ENCODE measurements at places on chromosomes 4 and X.

DNA sequence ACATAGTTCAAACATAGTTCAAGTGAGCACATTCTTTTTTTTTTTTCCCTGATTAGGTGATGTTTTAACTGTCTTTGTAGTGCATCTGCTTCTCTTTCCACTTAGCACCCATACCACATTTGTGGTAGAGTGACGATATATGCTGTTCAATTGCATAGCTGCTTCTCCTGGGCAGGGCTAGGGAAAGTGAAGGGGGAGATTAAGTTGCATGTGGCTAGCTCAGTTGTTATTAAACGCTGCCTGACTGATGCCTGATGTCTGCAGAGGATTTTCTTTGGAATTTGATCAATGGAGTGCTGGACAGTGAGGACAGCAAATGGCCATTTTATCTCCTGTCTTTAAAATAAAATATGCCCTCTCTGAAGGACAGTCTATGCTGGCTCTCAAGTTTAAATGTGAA is 63.7 kb downstream of the ANK2 start:
- no peaks in the 10 kb centered on the region for H3K4me1 ChIP-seq
- no peaks in the 10 kb centered on the region for H3K27me3 ChIP-seq
- no peaks in the 10 kb centered on the region for H3K36me3 ChIP-seq
- H3K27ac ChIP-seq = no peak overlapping the region

GRCh38 chrX:56813318-56813837 is 84.3 kb downstream of the NBDY start:
- no peaks in the 10 kb centered on the region for H3K36me3 ChIP-seq
- H3K4me3 ChIP-seq = no peak overlapping the region
- H3K4me1 ChIP-seq = peaks cover 15% of the 10 kb centered on the region
- no peaks in the 10 kb centered on the region for H3K27me3 ChIP-seq
- H3K27ac ChIP-seq = peak overlapping the region; percentile 53
- DNase-seq = peak; percentile 47

DNA sequence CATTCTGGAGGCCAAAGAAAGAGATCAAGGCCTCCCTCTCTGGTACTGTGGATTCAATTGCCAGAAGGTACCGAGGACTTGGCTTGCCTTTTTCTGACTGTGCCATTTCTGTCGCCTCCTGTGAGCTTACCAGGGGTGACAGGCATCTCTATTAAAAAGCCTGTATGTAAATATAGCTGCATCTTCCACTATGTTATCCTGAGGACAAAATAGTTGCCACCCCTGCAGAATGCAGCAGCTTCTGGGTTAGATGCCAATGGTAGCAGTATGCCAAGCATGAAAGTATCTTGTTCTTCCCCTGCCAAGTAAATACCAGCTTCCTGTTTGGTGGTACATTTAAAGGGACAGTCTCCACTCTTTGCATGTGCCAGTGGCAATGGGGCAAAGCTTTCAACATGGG is 10.7 kb downstream of the TRPC5OS start:
- no peak overlapping the region for H3K4me3 ChIP-seq
- H3K27ac ChIP-seq = no peak overlapping the region

- no peak overlapping the region for H3K4me3 ChIP-seq
- no peaks in the 10 kb centered on the region for H3K36me3 ChIP-seq
- DNase-seq = no peak
- H3K27me3 ChIP-seq = no peaks in the 10 kb centered on the region
Observed at GRCh38 chrX:40474205-40474626, 106.6 kb upstream of the ATP6AP2 start.

GRCh38 chr4:171461191-171461590 is 352.0 kb upstream of the GALNTL6 start:
- no peak for DNase-seq
- no peak overlapping the region for H3K27ac ChIP-seq
- no peaks in the 10 kb centered on the region for H3K27me3 ChIP-seq
- no peaks in the 10 kb centered on the region for H3K36me3 ChIP-seq
- H3K4me3 ChIP-seq = no peak overlapping the region
- H3K4me1 ChIP-seq = no peaks in the 10 kb centered on the region

- H3K36me3 ChIP-seq = no peaks in the 10 kb centered on the region
- H3K4me3 ChIP-seq = no peak overlapping the region
- no peaks in the 10 kb centered on the region for H3K27me3 ChIP-seq
- no peaks in the 10 kb centered on the region for H3K4me1 ChIP-seq
- no peak overlapping the region for H3K27ac ChIP-seq
Observed at GRCh38 chr4:119829326-119829725, 200.7 kb upstream of the PDE5A start.

DNA sequence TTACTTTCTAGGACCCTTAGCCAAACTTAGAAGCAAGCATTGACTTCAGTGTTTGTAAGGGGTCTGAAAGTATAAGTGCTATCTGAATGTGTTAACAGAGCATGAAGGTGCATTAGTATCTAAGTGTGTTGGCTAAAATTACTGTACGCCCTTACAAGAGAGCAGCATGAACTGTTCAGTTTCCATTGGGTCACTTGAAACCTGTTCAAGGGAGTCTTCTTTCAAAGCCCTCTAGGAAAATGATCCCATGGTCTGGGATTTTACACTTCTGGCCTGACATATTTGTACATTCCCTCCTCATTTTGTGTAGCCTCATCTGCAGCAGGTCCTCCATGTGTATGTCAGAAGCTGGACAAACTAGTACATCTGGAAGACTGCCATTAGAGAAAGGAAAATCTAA is 3.2 kb downstream of the PRDX4 start:
- H3K4me1 ChIP-seq = no peaks in the 10 kb centered on the region
- no peak overlapping the region for H3K4me3 ChIP-seq
- H3K27ac ChIP-seq = no peak overlapping the region
- no peaks in the 10 kb centered on the region for H3K27me3 ChIP-seq

DNA sequence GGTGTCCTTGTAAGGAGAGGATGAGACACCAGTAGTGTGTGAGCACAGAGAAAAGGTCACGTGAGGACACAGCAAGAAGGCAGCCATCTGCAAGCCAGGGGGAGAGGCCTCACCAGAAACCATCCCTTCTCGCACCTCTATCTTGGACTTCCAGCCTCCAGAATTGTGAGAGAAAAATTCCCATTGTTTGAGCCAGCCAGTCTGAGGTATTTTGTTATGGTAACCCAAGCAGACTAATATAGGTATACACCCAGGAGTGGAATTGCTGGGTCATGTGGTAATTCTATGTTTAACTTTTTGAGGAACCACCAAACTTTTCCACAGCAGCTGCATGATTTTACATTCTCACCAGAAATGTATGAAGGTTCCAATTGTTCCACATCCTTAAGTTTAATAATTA is 25.6 kb downstream of the ZDHHC9 start:
- no peak for DNase-seq
- H3K36me3 ChIP-seq = no peaks in the 10 kb centered on the region
- no peak overlapping the region for H3K4me3 ChIP-seq

GRCh38 chr4:122796801-122797404 is 29.7 kb upstream of the FGF2 start:
- no peak overlapping the region for H3K27ac ChIP-seq
- no peak overlapping the region for H3K4me3 ChIP-seq
- H3K4me1 ChIP-seq = no peaks in the 10 kb centered on the region
- no peaks in the 10 kb centered on the region for H3K36me3 ChIP-seq
- DNase-seq = no peak

DNA sequence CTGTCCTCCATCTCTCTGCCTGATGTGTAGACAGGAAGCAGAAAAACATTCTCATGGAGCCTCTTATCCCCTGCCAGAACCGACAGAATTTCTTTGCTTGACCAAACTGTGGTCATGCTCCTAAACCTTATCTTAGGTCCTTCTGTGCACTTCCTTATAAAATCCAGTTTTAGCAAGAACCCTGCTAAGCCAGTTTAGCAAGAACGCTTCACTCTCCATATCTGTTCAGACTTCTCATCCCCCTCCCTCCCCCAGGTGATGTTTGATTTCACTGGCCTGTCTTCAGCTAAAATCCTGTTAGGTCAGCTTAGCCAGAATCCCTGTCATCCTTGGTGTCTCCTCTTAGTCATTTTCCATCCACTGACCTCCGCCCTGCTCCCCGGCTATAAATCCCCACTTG is 1130.9 kb upstream of the PRKX start:
- H3K4me3 ChIP-seq = no peak overlapping the region
- no peaks in the 10 kb centered on the region for H3K27me3 ChIP-seq
- no peaks in the 10 kb centered on the region for H3K36me3 ChIP-seq
- no peak for DNase-seq

DNA sequence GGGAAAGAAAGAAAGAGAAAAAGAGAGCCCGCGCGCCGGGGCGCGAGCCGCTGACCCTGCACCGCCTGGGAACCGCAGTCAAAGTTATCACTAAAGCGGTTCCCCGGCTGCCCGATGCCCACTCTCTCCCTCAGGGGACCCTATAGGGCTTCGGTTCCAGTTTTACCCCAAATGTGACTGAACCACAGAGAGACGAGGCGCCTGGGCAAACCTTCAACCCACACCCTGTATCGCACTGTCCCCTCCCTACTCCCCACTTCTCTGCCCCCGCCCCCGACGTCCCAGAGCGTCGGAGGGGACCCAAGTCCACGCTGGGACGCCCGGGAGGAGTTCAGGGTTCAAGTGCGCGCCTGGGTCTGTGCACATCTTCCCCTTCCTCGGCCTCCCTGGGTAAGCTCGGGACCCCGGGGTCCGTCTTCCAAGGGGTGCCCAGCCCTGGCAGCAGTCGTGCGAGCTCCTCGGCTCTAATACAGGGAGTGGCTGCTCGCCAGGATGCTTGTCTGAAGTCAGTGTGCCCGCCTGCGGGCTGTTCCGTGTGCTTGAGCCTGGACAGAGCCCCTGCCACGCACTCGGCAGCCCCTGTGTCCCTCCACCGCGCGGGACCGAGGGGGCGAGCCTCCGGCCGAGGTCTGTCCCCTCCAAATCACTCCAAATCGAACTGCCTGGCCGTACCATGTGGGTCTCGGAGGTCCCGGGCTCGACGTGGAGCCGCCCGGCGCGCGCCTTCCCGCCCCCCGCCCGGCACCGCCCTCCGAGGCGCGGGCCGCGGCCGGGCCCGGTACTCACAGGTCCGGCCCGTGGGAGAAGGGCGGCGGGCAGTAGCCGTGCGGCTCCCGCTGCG is 960 bp downstream of the TRPC3 start:
- H3K4me3 ChIP-seq = peak overlapping the region; percentile 69
- DNase-seq = peak; percentile 7
- H3K27me3 ChIP-seq = no peaks in the 10 kb centered on the region
- no peaks in the 10 kb centered on the region for H3K36me3 ChIP-seq
- H3K4me1 ChIP-seq = no peaks in the 10 kb centered on the region
